T-helper 17 cell (primary cell): ENCODE measurements at places on chromosomes 5 and 9.

GRCh38 chr9:121674017-121674416, 22.6 kb downstream of the DAB2IP start:
- no peak for DNase-seq

DNA sequence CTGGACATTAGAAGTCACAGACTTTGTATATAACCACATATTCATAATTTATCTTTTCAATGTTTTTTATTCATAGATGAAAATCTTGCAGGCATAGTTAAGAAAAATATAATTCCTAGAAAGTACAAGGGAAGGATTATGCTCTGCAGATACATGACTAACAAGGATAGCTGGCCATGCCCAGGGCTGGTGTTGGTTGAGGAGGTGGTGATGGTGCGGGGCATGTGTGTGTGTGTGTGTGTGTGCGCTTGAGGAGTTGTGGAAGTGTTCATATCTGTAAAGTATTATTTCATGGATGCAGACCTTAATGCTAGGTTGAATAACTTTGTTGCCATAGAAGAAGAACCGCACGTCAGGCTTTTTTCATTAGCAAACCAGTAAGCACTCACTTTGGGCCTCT, 1.3 kb downstream of the S1PR3 start:
- no peak for DNase-seq

DNA sequence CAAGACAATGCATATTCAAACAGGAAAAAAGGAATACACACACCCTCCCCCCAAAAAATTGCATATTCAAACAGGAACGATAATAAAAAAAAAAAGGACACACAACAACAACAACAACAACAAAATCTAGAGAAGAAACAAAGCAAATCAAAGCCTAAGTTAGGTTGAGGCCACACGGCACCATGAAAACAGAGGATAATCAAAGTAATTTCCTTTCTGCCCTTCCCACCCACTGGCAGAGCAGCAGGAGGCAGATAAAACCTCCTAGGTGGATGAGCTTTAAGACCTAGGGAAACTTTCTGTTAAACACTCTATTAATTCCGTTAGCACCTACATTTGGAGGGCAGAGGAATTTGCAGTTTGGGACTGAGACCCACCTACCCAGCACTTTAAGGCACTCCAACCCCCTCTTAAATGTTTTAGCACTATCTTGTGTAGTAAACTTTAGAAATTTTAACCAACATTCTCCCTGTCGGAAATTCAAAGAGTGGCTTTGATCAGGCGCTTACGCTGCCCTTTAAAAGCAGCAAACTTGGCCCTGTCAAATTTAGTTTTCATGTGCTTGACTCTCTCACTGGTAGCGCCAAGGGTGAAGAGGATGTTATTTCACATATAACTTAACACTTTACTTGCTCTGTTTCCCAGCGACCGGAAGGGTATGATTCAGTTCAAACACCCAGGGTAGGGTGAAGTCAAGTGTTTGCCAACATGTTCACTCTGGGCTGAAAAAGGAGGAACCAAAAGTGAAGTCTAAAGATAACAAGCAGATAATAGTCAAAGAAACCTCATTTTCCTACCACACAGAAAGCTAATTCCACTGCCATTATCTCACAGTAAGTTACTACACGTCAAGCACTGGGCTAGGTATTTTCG, 9.2 kb downstream of the ENC1 start:
- DNase-seq, result no peak

DNA sequence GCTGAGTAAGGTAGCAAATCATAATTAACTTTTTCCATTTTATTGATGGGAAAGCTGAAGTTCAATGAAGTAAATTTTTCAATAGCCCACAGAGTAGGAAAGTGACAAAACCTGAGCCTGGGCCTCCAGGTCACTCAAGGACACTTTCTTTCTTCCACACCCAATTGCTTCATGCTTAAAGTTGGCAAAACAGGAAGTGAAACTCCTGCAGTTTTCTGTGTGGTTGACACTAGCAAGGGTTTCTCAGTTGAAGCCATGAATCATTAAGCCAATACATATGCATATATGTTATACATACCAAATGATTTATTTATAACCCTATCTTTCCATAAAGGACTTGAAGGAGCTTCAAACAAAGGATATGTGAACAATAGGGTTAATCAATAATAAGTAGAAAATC, 13.9 kb downstream of the TLR4 start:
- DNase-seq, result no peak

- DNase-seq, result no peak
Observed at GRCh38 chr5:124524552-124525232, 221.7 kb downstream of the ZNF608 start.

- DNase-seq, result no peak
Observed at GRCh38 chr5:100913298-100913697, 10.2 kb upstream of the ST8SIA4 start.

- no peak for DNase-seq
Observed at GRCh38 chr5:176166427-176166826, 71.8 kb upstream of the SIMC1 start.

DNA sequence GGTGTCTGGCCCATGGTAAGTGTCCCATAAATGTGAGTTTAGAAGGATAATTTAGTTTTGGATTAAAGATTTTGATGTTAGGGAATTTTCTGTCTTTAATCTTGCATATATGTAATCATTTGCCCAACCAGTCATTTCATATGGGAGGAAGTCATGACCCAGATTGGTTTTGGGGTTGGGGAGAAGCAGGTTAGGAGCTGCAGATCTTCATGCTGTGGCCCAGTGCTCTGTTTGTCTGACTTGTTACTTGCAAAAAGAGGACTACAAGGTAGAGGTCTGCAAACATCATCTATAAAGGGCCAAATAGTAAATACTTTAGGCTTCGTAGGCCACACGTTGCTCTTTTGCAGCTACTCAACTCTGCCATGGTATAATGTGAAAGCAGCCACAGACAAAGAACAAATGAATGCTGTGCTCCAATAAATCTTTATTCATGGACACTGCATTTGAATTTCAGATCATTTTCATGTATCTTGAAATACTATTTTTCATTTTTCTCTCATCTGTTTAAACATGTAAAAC, 16.8 kb downstream of the OSTF1 start:
- DNase-seq, result no peak

DNA sequence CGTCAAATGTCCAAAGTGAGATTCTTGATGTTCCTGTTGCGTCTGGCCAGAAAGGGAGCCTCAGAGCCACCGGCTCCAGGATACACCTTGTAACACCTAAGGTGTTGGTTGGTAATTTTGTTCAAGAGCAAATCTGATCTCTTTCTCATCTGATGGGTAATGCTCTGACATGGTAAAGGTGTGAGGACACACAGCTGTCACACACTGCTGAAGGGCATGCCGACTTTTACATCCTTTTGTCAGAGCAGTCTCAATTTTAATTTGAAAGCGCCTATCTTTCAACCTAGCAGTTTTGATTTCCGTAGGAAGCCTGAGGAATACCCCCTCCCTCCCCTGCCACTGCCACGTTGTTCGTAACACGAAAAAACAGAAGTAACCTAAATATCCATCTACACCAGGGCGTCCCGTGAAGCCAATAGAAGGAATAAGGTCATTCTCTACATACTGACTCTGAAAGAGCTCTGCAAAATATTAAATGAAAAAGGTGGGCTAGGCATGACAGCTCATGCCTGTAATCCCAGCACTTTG, 57.4 kb downstream of the TSTD2 start:
- DNase-seq, result no peak

- no peak for DNase-seq
Observed at GRCh38 chr9:77956555-77956954, 75.1 kb downstream of the GNAQ start.

DNA sequence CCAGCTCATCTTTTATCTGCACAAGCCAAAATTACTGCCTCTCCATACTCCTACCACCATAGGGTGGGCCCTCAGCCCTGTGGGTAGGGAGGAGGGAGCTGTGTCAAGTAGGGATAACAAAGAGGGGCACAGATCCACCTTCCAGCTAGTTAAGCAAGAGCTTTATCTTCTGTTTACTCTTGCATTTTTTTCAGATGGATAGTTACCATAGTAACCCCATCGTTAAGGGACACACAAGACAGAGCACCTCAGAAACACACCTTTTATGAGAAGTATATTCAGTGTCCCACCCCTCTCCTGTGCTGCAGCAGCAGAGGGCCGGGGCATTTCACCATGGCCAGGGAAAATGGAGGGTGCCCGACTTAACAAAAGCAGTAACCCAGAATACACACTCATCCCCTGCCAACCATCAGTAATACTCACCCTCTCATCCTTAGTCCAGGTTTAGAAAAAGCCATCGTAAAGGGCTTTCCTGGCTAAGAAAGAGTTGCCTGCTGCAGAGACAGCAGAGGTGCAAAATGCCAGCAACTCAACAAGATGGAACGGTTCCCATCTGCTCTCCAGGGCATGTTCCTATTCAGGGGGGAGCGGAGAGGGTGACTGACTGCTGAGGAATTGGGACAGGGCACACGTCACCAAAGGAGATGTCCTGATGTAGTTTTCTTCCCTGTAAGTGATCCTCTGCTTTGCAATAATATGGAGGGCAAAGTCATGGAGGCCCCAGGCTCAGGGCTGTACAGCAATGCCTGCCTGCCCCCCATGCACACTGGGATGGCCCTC, 25.1 kb downstream of the MACROH2A1 start:
- no peak for DNase-seq

GRCh38 chr9:137031904-137032640, at the start of gene FUT7:
FUT7 (minus strand) TSS chr9:137032088; CDS start chr9:137031991, 97 bp downstream.
- DNase-seq, result peak; percentile 35

DNA sequence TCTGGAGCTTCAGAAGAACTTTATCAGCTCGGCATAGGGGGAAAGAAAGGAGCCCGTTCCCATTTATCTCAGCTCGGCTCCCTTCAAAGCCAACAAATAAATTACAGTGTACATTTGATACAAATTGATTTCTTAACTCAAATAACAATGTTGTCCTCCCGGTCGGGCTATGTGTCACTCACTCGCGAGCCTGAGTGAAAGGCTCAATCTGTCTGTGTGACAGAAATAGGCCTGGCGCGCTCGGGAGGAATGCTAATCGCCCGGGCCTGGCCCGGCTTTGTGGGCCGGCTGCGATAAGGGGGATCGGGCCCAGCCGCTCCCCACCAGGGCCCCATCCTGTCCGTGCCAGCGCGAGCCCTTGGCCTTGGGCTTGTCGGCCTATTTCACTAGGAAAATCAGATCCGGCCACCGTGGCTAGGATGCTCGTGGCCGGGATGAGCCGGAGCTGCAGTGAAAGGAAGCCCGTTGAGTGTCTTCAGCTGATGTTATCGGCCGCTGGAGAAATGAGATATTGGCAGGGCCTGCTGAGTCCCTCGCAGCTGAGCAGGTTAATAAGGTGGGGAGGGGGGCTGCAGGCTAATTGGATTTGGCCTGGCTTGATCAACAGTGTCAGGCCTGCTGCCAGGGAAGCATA, 258.7 kb downstream of the IRX1 start:
- no peak for DNase-seq

DNA sequence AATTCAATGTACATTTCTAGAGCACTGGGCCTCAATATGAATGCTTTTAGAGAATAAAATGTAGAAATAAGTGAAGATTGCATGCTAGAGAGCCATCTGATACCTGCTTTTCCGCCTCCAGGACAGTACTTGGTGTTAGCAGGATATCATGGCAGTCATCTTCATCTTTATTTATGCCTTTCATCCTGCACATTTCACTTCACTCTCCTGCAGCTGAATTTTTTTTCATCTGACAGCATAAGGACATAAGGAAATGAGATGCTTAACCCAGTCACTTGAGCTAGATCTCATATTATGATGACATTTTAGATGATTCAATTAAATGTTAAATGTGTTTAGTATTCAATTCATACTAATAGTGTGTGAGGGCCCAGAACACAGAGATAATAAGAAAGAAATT, 162.6 kb downstream of the PARP8 start:
- DNase-seq, result no peak

- no peak for DNase-seq
Observed at GRCh38 chr5:112640546-112640945, 97.1 kb upstream of the APC start.

DNA sequence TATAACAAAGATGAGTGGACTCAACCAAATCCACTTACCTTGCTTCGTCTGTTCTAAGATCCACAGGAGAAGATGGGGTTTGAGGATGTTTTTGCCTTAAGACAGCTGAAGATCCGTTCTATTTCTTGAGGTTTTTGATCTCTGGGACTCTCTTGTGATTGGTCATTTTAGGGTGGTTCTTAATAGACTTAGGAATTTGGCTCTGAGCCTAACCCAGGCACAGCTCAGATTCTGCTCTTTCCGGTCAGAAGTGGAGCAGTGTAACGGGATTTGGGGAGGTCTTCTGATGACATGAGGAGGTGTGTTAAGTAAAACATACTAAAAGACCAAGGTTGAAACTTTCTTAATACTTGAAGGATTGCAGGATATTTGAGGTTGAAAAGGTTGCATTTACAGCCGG, 166.9 kb downstream of the DMRT2 start:
- DNase-seq, result no peak

DNA sequence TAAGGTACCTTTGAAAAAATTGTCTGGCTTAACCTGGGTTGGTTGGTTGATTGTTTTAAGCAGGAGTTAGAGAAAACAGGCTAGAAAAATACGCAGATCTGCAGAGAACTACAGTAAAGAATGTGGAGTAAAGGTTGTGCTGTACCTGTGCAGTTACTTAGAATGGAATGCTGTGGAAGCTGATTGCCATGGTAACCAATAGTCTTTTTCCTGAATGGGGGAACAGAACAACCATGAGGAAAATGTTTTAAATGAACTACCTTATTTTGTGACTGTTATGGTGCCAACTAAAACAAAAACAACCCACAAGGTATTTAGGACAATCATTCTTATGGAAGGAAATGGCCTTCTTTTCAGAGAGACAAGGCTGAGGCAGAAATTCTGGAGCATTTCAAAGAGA, 4.8 kb upstream of the HOMER1 start:
- DNase-seq, result no peak

DNA sequence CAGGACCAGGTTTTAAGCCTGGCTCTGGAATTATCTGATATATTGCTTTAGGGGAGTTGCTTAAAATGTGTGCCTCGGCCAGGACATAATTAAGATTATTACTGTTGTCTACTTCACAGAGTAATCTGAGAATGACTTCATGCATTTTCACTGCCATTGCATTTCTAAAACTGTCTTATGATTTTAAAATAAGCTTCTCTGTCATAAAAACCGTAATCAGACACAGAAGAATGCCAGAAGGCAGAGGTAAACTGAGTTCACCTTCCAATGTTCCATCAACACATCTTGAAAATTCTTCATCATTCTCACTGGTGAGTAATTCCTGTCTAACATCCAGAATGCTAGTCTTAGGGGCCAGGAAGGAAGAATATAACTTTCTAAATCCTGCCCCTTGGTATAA, 47.1 kb downstream of the ISOC1 start:
- no peak for DNase-seq

GRCh38 chr9:78031444-78031892, at the start of gene GNAQ:
GNAQ (minus strand) TSS chr9:78031811; CDS start chr9:78031235, 576 bp downstream.
- peak; percentile 43 for DNase-seq

- no peak for DNase-seq
Observed at GRCh38 chr9:86246752-86247161, 12.7 kb downstream of the C9orf153 start.

- DNase-seq, result no peak
Observed at GRCh38 chr5:107889387-107889786, 218.7 kb upstream of the EFNA5 start.

DNA sequence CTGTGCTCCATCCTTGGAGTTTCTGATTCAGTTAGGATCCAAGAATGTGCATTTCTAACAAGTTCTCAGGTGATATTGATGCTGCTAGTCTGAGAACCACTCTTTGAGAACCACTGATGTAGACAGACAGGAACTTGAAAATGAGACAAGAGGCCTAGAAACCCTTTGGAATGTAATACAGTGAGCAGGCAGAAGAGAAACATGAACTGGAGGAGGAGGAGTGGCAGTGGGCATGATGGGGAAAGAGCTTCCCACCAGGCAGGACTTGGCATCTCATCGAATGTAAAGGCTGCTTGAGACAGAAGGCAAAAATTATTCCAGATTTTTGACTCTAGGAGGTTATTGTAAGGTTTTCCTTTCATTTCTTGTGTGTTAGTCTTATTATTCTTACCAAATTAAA, 295.8 kb upstream of the SGCD start:
- no peak for DNase-seq
